Heart right ventricle (tissue), 16 donors: ENCODE measurements at places on chromosomes 6 and 20. TPM values are rescaled to one million over a fixed set of nuclear protein-coding genes. Genes with fewer than 3 reads are reported as not detected.
A peak's percentile ranks its signal among the peaks of the same experiment; 100 is the strongest.

GRCh38 chr6:4280707-4281106 lies 145.3 kb upstream of the ECI2 start:
- H3K36me3 ChIP-seq, result no peaks in the 10 kb centered on the region
- no peak for DNase-seq
- H3K27ac ChIP-seq, result no peak overlapping the region
- peaks cover 3% of the 10 kb centered on the region for H3K27me3 ChIP-seq

DNA sequence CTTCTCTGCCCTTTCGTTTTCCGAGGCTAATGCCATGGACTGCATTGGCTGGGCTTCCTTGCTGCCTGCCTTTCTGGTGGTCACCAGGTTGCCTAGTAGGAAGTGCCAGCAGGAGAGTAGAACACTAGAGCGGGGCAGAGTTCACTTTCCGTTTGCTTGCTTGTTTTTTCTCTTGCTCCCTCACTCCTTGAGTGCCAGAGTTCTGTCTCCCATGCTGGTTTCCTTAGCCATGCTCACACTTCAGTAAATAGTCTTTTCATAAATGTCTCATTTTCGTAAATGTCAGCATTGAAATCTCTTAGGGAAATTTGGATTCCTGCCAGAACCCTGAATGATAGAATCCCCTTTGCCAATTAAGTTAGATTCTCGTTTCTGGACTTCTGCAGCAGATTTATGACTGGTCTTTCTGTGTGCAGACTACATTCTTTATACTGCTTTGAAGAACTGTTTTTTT lies 63.9 kb downstream of the FAM83B start:
- no peaks in the 10 kb centered on the region for H3K27me3 ChIP-seq
- H3K4me1 ChIP-seq, result no peaks in the 10 kb centered on the region
- H3K36me3 ChIP-seq, result no peaks in the 10 kb centered on the region
- no peak for DNase-seq
- no peak overlapping the region for H3K27ac ChIP-seq
- no peak overlapping the region for H3K4me3 ChIP-seq

DNA sequence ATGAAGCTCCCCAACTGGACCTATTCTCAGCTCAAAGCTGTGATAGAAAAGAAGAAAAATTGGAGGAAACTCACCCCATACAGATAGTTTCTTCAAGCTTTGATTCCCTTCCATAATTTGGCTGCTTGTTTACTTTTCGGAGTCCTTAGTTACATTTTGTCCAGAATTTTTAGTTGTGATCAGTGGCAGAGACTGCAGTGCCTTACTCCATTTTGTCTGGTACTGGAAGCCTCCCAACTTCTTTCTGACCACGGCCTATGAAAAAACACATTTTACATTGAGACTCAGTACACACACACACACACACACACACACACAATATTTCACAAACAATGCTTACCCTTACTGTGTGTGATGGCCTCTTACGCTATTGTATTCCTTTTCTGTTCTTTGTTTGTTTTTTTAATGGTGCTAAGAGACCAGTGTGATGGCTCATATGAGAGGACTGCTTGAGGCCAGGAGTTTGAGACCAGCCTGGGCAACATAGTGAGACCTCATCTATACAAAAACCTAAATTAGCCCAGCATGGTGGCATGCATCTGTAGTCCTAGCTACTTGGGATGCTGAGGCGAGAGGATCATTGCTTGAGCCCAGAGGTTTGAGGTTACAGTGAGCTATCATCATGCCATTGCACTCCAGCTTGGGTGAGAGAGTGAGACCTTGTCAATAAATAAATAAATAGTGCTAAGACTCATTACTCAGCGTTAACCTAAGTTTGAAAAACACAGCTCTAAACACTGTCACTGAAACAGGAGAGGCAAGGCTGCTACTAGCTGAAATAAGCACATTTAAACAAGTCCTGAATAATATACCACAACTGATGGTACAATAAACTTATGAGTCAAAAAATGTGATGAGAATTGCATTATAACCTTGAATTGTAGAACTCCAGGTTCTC lies 13.8 kb upstream of the RNF8 start:
- no peak overlapping the region for H3K27ac ChIP-seq
- peaks cover 2% of the 10 kb centered on the region for H3K4me1 ChIP-seq
- H3K4me3 ChIP-seq, result no peak overlapping the region
- H3K36me3 ChIP-seq, result no peaks in the 10 kb centered on the region

DNA sequence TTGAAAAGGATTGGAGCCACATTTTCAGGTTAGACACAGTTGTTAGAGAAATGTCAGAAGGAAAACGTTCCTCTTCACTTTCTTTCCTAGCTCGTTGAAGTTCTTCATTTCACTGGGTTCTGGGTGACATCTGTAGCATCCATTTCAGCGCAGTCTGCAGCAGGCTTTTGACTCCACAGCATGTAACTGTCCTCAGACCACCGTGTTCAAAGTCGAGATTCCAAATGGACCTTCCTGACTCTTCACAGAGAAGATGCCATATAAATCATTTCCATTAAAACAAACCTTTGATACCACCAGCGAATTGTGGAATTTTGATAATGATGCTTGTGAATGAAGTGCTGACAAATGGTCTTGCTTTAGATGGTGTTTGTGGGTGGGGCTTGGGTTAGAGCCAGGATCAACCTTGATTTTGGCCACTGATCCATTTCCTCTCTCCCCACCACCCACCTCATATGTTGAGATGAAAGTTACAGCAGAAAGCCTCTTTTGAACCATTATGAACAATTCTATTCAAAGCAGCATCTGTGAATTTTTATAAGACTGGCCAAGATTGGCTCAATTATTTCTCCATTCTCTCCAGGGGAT lies 185.3 kb upstream of the PREP start:
- H3K4me3 ChIP-seq, result no peak overlapping the region
- H3K27ac ChIP-seq, result no peak overlapping the region
- no peaks in the 10 kb centered on the region for H3K36me3 ChIP-seq
- no peak for DNase-seq
- H3K4me1 ChIP-seq, result no peaks in the 10 kb centered on the region

DNA sequence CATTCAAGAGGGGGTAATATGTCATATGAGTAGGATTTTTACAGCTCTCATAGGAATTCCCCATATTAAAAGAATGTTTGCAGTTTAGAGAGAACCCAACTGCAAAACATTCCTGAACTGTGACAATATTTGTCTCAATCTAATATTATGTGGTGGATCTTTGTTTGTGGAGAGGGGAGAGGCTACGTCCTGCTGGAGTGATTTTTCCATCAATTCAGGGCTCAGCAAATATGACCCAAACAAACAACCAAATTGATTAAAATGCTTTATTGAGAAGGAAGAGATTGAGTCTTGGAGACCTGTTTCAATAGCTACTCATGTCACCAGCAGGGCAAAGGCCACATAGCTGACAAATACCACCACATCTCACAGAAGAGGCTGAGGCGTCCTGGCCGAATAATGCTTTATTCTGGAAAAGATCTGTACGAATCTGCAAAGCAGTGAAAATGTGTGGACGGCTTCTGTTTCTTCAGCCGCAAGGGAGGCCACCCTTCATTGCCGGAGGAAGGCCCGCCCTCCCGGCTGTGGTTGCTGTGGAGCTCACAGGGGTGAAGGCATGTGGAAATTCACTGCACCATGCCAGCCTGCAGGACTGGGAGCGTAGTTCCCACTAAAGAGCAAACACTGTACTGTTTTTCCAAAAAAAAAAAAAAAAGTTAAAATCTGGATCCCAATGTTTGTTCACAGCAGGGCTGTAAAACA lies 89.7 kb upstream of the QKI start:
- no peak overlapping the region for H3K27ac ChIP-seq
- no peaks in the 10 kb centered on the region for H3K27me3 ChIP-seq
- H3K4me3 ChIP-seq, result no peak overlapping the region
- H3K36me3 ChIP-seq, result no peaks in the 10 kb centered on the region
- peak; percentile 51 for DNase-seq

DNA sequence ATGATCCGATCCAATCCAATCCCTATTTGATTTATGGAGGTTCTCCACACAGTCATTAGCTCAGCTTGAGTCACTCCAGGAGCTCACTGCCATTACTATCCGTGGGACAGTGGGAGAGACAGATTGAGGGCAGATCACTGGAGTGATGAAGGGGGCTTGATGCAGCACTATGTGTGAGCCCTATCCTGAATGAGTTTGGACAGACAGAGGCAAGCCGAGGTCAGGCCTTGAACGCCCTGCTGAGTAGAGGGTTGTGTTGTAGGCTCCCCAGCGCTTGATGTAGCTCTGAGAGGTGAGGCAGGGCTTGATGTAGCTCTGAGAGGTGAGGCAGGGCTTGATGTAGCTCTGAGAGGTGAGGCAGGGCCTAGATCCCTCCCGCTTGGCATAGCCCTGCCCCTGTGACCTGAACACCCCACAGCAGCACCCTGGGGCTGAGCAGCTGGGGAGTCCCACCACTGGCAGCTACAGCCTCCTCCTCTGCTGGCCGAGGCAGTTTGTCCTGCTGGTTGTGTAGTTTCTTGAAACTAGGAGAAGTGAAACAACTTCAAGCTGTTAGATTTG lies 58.7 kb downstream of the ZFAND3 start:
- no peaks in the 10 kb centered on the region for H3K36me3 ChIP-seq
- H3K27me3 ChIP-seq, result no peaks in the 10 kb centered on the region
- no peak overlapping the region for H3K4me3 ChIP-seq
- no peak overlapping the region for H3K27ac ChIP-seq
- H3K4me1 ChIP-seq, result peaks cover 3% of the 10 kb centered on the region
- no peak for DNase-seq

DNA sequence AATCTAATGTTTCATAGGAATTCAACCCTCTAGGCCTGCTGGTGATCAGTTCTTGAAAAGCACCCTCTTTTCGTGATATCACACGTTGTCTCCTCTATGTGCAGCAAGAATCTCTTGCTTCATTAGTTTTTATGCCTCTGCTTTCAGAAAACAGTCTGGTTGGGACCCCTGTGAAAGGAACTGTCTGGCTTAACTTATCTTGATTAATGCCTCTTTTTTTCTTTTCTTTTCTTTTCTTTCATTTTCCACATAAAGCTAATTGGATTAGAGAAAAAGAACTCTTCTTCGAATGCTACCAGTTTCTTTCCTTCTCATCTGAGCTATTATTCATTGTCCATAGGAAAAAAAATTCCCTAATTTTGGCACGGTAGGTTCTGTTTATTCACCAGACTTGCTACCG lies 21.3 kb downstream of the ZNF311 start:
- H3K36me3 ChIP-seq, result no peaks in the 10 kb centered on the region
- no peak overlapping the region for H3K27ac ChIP-seq
- peaks cover 10% of the 10 kb centered on the region for H3K27me3 ChIP-seq
- no peak for DNase-seq

GRCh38 chr20:13205848-13206434 lies 15.1 kb upstream of the ISM1 start:
- no peak overlapping the region for H3K27ac ChIP-seq
- no peaks in the 10 kb centered on the region for H3K27me3 ChIP-seq
- no peak for DNase-seq
- H3K4me3 ChIP-seq, result no peak overlapping the region
- no peaks in the 10 kb centered on the region for H3K4me1 ChIP-seq

DNA sequence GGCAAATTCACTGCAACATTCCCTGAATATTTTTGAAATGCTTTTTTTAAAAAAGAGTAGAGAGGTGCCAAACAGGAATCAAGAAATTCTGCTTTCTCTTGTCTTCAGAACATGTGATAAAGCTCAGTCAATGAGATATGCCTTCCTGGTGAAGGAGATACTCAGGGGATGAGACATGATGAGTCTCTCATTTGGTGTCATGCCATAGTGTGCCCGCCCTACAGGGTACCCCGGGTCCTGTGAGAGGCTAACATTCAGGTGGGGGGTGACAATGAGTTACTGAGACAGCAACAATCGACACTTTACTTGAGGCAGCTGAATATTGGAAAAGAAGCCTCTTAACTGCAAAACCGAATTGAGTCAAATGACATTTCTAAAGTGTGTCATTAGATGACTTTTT lies 6.7 kb downstream of the CCR6 start:
- H3K27me3 ChIP-seq, result no peaks in the 10 kb centered on the region
- H3K27ac ChIP-seq, result no peak overlapping the region
- H3K4me1 ChIP-seq, result no peaks in the 10 kb centered on the region
- H3K36me3 ChIP-seq, result no peaks in the 10 kb centered on the region
- H3K4me3 ChIP-seq, result no peak overlapping the region
- no peak for DNase-seq

DNA sequence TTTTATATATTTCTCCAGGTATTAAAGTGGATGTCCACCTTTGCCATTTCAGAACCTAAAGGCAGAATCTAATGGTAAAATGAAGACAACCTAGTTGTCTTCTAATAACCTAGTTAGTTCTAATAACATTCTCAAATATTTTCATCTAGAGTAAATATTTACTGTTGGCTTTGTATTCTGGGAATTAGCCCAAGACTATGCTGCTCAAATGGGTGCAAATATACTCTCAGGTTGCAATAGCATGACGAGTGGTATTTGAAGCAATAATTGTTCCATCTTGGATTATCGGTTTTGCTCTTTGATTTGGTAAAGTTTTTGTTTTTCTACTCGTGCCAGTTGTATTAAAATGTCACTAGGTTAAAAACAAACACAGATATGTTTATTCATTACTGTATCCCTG lies 21.0 kb upstream of the RSPH4A start:
- H3K27me3 ChIP-seq, result no peaks in the 10 kb centered on the region
- no peak overlapping the region for H3K27ac ChIP-seq
- no peak overlapping the region for H3K4me3 ChIP-seq
- H3K4me1 ChIP-seq, result no peaks in the 10 kb centered on the region
- H3K36me3 ChIP-seq, result peaks cover 64% of the 10 kb centered on the region

DNA sequence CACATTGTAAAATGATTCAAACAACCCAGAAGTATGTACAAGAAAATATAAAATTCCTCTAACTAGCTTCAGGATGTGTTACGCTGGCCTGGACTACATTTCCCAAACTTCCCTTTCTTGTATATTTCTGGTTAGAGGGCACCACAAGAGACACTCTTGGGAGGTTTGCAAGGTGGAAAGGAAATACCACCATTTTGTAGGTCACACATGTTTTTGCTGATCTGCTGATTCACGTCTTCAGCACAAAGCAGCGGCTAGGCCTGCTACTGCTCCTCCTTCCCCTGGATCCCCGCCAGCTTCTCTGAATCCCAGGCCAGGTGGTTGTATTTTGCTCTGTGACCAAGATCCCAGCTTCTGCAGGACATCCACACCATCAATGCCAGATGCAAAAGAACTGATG lies 104.2 kb downstream of the AGPAT4 start:
- no peak overlapping the region for H3K4me3 ChIP-seq
- no peaks in the 10 kb centered on the region for H3K27me3 ChIP-seq
- no peak overlapping the region for H3K27ac ChIP-seq
- no peaks in the 10 kb centered on the region for H3K36me3 ChIP-seq
- no peak for DNase-seq
- H3K4me1 ChIP-seq, result no peaks in the 10 kb centered on the region

DNA sequence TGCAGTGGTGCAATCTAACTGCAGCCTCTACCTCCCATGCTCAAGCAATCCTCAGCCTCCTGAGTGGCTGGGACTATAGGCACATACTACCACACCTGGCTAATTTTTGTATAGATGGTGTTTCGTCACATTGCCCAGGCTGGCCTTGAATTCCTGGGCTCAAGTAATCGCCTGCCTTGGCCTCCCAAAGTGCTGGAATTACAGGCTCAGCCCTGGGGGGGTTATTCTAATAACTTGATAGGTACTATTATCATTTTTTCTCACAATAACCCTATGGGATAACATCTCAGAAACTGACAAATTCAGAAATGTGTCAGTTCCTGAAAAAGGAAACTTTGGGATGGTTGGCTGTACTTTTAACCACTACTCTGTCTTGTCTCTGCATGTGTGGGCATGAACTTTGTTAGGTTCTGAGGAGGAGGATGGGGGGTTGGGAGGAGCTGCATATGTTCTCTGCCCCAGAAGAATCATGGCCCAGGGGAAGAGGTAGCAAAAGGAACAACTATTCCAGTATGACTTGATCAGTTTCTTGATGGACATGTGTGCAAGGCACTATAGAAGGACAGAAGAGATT lies 169.9 kb downstream of the CARMIL1 start:
- H3K36me3 ChIP-seq, result no peaks in the 10 kb centered on the region
- H3K4me1 ChIP-seq, result no peaks in the 10 kb centered on the region
- peak overlapping the region; percentile 4 for H3K27ac ChIP-seq
- DNase-seq, result no peak

Gene NRN1
- 8.8 TPM for total RNA-seq

Gene PLN
- total RNA-seq, result 3,004 TPM

Gene SHLD1
- 6.6 TPM for total RNA-seq

Gene CFAP61
- 30.3 TPM for total RNA-seq

Gene VAPB
- 75.3 TPM for total RNA-seq
